ENCODE measurements at places on chromosomes 13 and 19.

GRCh38 chr13:20667857-20668437 lies 35.6 kb upstream of the IL17D start:
- DNase-seq: no peak

DNA sequence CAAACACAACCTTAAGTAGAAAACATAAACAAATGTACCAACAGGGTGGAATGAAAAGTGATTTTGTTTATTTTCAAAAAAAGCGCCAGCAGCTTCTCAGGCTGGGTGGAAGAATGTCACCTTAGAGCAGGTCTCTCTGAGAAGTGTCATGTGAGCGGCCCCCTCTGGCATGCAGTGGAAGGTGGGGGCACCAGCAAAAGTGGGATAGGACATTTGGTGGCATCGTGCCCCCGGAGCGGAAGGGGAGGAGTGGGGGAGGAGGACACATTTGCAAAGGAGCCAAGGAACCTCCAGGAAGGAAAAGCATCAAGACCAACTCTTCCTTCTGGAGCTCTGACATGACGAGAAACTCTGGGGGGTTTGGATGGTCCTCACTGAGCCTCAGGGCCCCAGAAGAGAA lies 635.3 kb downstream of the UQCRFS1 start:
- DNase-seq: no peak

DNA sequence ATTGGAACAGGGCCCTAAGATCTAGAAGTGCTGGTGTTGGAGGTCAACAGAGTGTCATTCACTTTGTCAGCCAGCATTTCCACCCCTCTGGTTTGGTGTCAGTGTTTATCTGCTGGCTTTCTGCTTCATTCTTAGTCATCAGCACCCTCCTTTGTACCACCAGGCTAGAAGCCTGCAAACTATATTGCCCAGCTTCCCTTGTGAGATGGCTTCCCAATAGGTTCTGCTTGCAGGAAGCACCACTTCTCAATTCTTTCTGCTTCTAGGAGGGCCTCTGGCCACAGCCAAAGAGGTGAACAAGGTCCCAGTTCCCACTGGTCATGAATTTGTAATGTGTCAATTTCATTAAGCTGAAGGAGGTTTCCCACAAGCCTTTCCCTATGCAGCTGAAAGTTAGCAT lies 36.4 kb upstream of the CALM3 start:
- no peak for DNase-seq

- DNase-seq: peak; percentile 6
Measured at GRCh38 chr13:36820222-36820621, 1.2 kb downstream of the RFXAP start.

DNA sequence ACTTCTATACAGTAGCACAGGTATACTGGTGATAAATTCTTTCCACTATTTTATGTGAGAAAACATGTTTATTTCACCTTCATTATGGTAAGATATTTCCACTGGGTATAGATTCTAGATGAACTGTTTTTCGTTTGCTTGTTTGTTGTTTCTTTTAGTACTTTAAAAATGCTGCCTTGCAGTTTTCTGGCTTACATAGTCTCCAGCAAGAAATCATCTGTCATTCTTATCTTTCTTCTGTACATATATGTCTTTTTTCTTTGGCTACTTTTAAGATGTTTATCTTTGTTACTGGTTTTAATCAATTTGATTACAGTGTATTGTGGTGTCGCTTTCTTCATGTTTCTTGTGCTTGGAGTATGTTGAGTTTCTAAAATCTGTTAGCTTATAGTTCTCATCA lies 333.3 kb upstream of the HTR2A start:
- DNase-seq: no peak

DNA sequence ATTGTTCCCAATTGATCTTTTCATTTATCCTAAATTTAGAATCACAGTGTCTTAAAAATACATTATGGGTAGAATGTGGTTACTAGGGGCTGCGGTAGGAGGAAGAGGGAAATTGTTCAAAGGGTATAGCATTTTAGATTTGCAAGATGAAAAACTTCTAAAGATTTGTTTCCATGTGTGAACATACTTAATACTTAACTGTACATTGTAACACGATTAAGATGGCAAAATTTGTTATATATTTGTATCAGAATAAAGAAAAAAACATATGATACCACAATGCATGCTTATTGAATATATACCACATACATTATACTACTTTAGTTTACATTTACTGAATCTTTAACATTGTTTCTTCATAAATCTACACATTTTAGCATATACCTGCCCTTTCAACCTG lies 677.3 kb upstream of the PCDH20 start:
- DNase-seq: no peak
